Activated T-cell treated with anti-CD3 and anti-CD28 coated beads, Interleukin-2, amount 50 U/mL, for 24 hours (primary cell): ENCODE measurements at places on chromosomes 7 and 10.
A peak's percentile ranks its signal among the peaks of the same experiment; 100 is the strongest.

DNA sequence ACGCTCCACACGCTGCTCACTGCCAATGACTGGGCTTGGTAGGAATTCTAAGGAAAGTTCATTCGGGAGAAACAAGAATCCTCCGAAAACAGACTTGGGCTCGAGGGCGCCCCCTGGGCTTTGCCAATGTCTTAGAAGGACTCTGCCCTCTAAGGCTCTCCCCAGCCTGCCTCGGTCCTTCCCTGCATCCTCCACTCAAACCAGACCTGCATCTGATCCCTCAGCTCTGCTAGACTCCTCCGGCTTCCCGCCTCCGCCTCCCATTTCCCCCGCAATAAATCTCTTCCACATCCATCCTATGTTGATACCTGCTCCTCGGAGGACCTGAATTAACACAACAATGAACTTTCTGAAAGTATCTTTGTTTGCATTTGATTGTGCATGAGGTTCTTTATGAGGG lies 177.6 kb downstream of the PLPP4 start:
- no peak for DNase-seq
- no peak overlapping the region for H3K27ac ChIP-seq
- no peaks in the 10 kb centered on the region for H3K36me3 ChIP-seq
- no peaks in the 10 kb centered on the region for H3K4me1 ChIP-seq
- H3K27me3 ChIP-seq = no peaks in the 10 kb centered on the region

DNA sequence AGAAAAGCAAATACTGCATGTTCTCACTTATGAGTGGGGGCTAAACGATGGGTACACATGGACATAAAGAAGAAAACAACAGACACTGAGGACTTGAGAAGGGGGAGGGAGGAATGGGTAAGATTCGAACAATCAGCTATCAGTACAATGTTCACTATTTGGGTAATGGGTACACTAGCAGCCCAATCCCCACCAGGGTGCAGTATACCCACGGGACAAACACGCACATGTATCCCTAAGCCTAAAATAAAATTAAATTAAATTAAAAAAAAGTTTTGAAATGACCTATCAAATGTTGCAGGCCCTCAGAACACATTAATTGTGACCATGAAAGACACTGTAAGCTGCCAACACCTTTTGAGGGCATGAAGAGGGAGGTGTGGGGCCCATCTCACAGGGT lies 316.0 kb downstream of the WDR37 start:
- no peak for DNase-seq
- H3K36me3 ChIP-seq = no peaks in the 10 kb centered on the region
- no peak overlapping the region for H3K4me3 ChIP-seq
- H3K4me1 ChIP-seq = no peaks in the 10 kb centered on the region
- H3K27me3 ChIP-seq = peaks cover 33% of the 10 kb centered on the region
- H3K27ac ChIP-seq = no peak overlapping the region

DNA sequence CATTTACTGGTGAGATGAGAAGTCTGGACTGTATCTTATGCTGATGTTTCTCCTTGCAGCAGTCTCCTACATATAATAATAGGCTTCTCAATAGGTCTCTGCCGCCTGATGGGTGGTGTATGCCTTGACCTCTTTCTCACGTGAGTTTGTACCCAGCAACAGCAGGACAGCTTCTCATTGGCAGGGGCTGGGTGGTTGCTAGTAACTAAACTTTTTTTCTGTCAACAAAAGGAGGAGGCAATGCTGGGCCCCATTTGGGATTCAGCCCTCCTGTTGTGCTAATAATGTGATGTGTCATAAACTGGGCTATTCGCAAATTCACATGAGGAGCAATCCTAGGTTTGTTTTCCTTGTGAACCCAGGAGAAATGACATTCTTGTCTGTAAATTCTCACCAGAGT lies 533.6 kb downstream of the GATA3 start:
- peaks cover 19% of the 10 kb centered on the region for H3K4me1 ChIP-seq
- H3K4me3 ChIP-seq = no peak overlapping the region
- H3K27me3 ChIP-seq = peaks cover 62% of the 10 kb centered on the region
- H3K36me3 ChIP-seq = no peaks in the 10 kb centered on the region

DNA sequence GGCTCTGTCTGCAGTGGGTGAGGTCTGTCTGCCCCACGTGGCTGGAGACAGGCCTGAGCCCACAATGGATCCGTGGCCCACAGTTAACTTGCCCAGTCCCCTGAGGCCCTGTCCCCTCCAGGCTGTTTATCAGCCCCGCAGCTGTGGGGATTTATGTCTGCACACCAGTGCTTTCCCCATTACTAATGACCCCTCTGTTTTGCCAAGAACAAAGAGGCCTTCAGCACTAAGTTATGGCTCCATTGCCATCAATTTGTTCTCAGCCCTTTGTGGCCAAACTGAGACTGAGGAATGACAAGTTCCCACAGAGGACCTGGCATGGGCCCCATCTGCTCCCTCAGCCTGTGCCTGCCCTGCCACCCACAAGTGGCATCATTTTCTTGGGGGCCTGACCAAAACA lies 138.2 kb downstream of the C10orf105 start:
- no peak for DNase-seq
- no peak overlapping the region for H3K27ac ChIP-seq
- no peaks in the 10 kb centered on the region for H3K36me3 ChIP-seq
- H3K4me3 ChIP-seq = no peak overlapping the region
- no peaks in the 10 kb centered on the region for H3K4me1 ChIP-seq
- no peaks in the 10 kb centered on the region for H3K27me3 ChIP-seq

DNA sequence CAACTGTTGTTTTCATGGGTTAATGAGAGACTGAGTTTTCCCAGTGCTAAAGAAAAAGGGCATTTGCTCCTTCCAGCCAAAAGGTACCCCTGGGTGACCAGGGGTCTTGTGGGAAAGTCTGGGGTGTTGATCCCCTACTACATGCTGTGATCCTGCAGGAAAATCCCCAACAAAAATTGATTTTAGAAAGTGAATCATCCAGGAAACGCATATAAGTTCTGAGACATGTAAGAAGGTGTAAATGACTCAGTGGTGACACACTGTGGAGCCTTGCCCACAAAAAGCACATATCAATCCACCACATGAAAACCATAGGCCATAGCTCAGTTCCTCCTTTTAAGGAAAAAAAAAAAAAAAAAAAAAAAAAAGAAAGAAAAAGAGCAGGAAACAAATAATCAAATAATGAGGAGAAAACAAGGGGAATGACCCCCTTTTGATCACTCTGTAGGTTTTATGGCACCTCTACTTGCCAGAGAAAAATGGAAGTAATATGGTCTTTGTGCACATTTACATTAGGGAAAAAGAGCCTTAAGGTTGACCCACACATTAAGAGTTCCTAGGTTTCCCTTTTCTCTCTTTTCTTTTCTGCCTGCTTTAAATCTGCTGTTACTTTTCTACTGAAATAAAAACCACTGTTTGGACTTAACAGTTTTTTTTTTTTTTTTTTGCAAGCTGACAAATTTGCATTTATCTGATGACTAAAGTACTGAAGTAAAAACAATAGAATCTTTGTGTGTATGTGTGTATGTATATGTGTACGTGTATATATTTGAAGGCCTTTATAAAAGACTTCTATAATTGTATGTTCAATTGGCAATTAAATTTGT lies 386.0 kb downstream of the KIF20B start:
- H3K27me3 ChIP-seq = peaks cover 10% of the 10 kb centered on the region
- H3K36me3 ChIP-seq = no peaks in the 10 kb centered on the region
- no peak overlapping the region for H3K4me3 ChIP-seq
- H3K27ac ChIP-seq = peak overlapping the region; percentile 13
- peaks cover 11% of the 10 kb centered on the region for H3K4me1 ChIP-seq

GRCh38 chr10:36254199-36254598 lies 612.1 kb upstream of the FZD8 start:
- no peaks in the 10 kb centered on the region for H3K27me3 ChIP-seq
- DNase-seq = no peak
- no peaks in the 10 kb centered on the region for H3K4me1 ChIP-seq
- no peak overlapping the region for H3K27ac ChIP-seq
- H3K36me3 ChIP-seq = no peaks in the 10 kb centered on the region

GRCh38 chr7:117873310-117874190 lies at the start of gene CTTNBP2:
CTTNBP2 (minus strand) TSS chr7:117873441; CDS start chr7:117873415, 26 bp downstream.
- no peaks in the 10 kb centered on the region for H3K36me3 ChIP-seq
- H3K27me3 ChIP-seq = peaks cover 60% of the 10 kb centered on the region
- peaks cover 19% of the 10 kb centered on the region for H3K4me1 ChIP-seq

GRCh38 chr10:47178537-47179290 lies 121.3 kb upstream of the GDF10 start:
- no peak overlapping the region for H3K4me3 ChIP-seq
- no peak overlapping the region for H3K27ac ChIP-seq
- DNase-seq = no peak

DNA sequence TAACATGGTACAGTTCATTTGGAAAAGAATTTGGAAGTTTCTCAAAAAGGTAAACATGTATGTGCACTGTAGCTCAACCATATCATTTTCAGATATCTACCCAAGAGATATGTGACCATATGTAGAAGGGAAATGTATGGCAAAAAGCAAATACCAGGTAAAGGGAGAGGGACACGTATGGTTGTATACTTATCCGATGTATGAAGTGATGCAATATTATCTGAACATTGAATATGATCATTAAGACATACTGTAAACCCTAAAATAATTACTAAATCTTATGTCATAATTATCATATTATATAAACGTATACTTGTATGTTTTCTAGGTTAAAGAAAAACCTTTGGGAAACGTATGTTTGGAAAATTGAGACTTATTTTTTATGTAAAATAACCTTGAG lies 367.5 kb upstream of the KCND2 start:
- H3K36me3 ChIP-seq = no peaks in the 10 kb centered on the region
- no peaks in the 10 kb centered on the region for H3K4me1 ChIP-seq
- no peak for DNase-seq
- no peaks in the 10 kb centered on the region for H3K27me3 ChIP-seq

GRCh38 chr10:14653271-14654161 lies 121.2 kb downstream of the FAM107B start:
- H3K4me1 ChIP-seq = peaks cover 69% of the 10 kb centered on the region
- H3K36me3 ChIP-seq = no peaks in the 10 kb centered on the region
- no peaks in the 10 kb centered on the region for H3K27me3 ChIP-seq
- H3K27ac ChIP-seq = no peak overlapping the region

GRCh38 chr10:72757732-72758131 lies 65.8 kb downstream of the MCU start:
- H3K27me3 ChIP-seq = no peaks in the 10 kb centered on the region
- no peaks in the 10 kb centered on the region for H3K36me3 ChIP-seq
- H3K27ac ChIP-seq = no peak overlapping the region
- DNase-seq = no peak
- H3K4me1 ChIP-seq = peaks cover 10% of the 10 kb centered on the region

DNA sequence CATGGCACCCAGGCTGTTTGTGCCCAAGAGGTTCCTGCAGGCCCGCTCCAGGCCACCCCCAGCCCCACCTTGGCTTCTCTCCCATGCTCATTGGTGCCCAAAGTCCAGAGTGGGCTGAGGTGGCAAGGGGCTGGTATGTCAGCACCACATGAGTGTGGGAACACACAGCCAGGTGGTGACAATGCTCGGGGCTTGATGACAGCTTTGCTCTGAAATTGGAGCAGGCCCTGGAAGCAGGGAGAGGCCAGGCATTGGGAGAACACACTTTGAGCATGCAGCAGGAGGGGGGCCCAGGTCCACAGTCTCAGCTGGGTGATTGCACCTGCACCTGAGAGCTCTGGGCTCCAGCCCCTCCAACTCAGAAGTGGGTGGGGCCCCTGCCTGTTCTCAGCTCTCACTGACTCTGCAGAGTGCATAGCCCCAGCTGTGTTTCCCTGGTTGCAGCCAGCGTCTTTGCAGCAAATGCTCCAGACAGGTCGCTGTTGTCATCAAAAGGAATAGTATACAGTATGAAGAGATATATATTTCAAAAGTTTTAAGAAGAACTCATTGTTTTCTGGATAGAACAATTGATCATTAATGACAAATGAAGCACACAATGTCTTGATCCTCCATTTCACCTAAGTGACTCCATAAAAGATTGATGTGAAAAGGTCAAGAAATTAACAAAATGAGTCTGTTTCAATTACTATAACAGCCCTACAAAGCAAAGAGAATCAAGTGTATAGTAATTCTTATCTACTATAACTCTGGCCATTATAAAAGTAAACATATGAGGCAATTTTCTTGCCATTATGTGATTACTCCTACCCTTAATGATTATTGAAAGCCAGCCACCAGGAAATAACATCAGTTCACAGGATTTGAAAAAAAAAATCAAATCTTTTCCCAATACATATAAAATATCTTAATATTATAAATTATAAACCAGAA lies 848.1 kb downstream of the PCDH15 start:
- no peaks in the 10 kb centered on the region for H3K36me3 ChIP-seq
- DNase-seq = no peak
- no peak overlapping the region for H3K4me3 ChIP-seq
- H3K27ac ChIP-seq = no peak overlapping the region
- H3K4me1 ChIP-seq = no peaks in the 10 kb centered on the region

- H3K4me1 ChIP-seq = peaks cover 59% of the 10 kb centered on the region
- peak within 1 kb of the TSS; percentile 63 for H3K4me3 ChIP-seq
- no peaks in the 10 kb centered on the region for H3K36me3 ChIP-seq
- H3K27me3 ChIP-seq = peaks cover 9% of the 10 kb centered on the region
- no peak for DNase-seq
- peak within 1 kb of the TSS; percentile 8 for H3K27ac ChIP-seq
Observed at GRCh38 chr10:89327803-89328441, at the start of gene IFIT3. IFIT3 (plus strand) TSS chr10:89327997; CDS start chr10:89328074, 77 bp downstream.

DNA sequence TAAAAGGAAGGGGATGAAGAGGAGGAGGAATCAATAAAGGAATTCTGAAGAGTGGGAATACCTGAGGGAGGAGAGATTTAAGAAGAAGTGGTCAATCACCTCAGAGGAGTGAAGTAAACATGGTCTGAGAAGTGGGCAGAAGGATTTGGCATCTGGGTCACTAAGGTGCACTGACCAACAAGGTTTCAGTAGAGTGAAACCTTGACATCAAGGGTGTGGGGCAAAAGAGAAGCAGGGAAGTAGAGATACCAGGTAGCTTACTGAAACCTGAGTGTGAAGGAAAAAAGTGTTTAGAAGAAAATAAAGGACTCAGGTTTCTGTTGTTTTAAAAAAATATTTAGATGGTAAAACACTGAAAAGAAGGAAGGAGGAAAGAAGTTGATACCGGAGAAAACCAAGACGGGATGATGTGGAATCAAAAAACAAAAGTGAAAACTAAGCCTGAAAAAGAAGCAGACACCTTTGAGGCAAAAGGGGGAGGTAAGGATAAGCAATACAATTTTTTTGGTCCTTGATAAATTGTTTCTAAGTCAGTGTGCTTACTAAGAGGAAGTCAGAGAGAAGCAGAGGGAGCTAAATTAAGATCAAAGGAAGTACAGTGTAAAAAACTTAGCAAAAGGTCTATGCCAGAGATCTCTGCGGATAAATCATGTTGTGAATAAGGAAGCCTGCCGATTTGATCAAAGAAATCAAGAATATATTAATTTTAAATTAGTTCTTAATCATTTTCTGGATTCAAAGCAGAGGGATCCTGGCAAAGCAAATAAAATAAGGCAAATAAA lies 137.2 kb upstream of the GPR22 start:
- no peaks in the 10 kb centered on the region for H3K27me3 ChIP-seq
- peaks cover 21% of the 10 kb centered on the region for H3K4me1 ChIP-seq
- H3K4me3 ChIP-seq = peak overlapping the region; percentile 0
- peak overlapping the region; percentile 71 for H3K27ac ChIP-seq

DNA sequence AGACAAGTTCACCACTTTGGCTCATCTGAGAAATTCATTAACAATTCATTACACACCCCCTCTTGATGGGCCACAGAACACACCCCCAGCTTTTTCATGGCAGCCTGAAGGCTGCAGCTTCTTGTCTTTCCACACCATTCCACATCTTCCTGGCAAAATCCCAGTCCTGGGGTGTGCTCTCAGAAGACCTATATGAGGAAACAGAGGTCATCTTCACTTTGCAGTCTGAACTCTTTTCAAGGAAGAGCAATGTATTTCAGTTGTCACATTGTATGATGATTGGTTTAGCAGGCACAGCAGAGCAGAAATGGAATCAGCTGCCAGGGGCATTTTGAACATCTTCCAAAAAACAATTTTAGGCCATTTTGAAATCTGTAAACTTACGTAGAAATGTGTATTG lies 7.8 kb upstream of the LRRC27 start:
- H3K36me3 ChIP-seq = peaks cover 46% of the 10 kb centered on the region
- peaks cover 56% of the 10 kb centered on the region for H3K4me1 ChIP-seq
- no peak overlapping the region for H3K27ac ChIP-seq
- DNase-seq = no peak
